Right cardiac atrium (tissue), 5 donors: ENCODE measurements at places on chromosomes 5 and 9. TPM values are rescaled to one million over a fixed set of nuclear protein-coding genes. Genes with fewer than 3 reads are reported as not detected.

GRCh38 chr5:673161-673830 is 19.9 kb downstream of the TPPP start:
- DNase-seq = peak; percentile 16

DNA sequence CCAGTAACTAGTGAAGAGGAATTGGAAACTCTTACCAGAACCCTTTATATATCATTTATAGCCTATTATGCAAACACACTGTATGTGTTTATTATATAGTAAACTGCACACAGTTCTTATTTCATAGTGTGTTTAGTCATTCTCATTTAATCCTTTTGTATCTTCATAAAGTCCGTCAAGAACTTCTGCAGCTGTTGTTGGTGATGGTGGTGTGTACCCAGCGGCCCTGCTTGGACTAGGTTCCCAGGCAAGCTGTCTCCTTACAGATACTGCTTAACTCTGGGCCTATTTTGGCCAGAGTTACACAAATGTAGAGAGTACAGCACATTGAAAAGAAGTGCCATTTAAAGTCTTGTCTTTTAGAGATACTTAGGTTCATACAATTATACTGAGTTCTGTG is 231.9 kb downstream of the NDUFS4 start:
- DNase-seq = no peak

DNA sequence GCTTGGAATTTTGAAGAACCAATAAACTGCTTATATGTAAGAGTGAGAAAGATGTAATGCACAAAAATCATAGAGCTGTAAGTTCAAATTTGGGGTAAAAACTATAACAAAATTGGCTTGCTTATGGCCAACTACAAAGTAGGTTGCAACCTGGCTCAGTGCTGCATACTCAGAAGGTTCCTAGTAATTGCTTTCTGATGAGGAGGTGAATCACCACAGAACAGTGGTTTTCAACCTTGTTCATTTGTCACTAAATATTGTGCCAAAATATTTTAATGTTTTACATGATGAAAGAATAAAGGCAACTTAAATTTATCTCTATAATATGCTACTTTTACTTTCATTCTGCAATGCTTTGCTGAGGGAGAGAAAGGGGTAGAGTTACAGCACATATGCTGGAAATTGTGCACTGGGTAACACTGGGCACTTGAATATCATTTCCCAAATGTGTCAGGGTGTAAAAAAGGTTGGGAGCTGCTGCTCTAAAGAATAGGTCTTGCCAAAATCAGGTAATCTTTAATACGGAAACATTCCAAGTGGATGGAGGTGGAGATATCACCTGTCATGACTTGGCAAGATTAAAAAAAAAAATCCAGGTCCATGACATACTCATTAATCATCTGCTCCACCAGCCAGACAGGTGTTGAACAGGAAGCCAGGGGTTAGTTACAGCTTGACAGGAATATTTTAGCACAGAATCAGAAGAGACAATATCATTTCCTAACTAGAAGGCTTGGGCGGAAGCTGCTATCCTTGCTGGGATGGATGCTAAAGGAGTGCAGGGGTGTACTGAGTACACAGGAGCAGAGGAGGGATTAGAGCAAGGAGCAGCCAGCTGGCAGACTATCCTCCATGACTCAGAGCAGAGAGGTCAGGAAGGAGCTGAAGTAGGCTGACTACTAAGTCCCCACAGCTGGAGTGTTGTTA is 34.6 kb upstream of the CCL21 start:
- peak; percentile 62 for DNase-seq

DNA sequence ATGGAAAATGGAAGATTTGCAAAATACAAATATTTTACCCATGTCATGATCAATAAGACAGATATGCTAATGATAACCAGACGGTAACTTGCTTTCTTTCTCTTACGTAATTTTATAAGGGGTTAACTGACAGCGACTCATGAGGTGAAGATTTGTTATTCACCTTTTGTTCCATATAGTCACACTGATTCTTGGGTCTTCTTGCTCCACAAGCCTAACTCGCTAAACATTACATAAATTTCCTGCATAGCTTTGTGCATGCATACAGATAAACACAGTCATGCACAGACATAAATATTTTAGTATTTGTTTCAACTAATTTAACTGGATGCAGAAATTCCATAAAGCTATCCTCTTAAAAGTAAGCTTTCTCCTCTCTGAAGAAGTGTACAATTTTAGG is 225.9 kb downstream of the VPS13A start:
- no peak for DNase-seq

DNA sequence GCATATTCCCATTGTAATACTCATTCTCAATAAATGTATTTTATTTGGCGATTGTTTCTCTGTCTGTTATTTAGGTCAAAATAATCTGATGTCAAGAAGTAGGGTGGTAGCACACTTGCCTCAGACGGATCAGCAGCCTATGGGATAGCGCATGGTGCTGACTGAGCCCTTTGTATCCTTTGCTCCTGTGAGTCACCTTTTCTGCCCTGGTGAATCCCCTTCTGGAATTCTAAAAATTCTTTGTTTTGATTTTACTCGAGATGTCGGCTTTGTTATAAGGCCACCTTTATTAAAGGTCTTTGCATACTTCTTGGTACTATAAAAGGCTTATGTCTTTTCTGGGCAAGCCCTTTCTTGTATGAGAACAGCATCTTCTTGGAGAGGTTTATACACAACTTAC is 1187.8 kb downstream of the CDH9 start:
- DNase-seq = no peak

GRCh38 chr5:135488727-135489465 is 36.7 kb upstream of the TIFAB start:
- DNase-seq = no peak

DNA sequence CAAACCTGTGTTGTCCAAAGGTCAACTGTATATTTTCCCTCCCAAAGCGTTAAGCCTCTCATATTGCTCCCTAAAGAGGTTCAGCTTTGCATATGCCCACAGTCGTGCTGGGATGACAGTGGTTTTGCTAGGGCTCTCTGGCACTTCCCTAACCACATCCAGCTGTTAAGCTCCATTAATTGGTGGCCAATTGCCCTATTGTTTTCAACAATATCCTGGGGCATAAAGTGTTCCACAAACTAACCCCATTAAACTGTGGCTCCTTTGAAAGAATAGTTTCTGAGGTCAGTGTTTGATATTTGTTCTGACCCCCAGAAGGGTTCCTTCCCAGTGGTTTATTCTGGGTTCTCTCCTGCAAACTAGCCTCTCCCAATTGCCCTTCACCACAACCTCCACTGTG is 194.5 kb downstream of the HSD17B3 start:
- DNase-seq = no peak

GRCh38 chr5:103475629-103476240 is 86.9 kb downstream of the NUDT12 start:
- DNase-seq = no peak

DNA sequence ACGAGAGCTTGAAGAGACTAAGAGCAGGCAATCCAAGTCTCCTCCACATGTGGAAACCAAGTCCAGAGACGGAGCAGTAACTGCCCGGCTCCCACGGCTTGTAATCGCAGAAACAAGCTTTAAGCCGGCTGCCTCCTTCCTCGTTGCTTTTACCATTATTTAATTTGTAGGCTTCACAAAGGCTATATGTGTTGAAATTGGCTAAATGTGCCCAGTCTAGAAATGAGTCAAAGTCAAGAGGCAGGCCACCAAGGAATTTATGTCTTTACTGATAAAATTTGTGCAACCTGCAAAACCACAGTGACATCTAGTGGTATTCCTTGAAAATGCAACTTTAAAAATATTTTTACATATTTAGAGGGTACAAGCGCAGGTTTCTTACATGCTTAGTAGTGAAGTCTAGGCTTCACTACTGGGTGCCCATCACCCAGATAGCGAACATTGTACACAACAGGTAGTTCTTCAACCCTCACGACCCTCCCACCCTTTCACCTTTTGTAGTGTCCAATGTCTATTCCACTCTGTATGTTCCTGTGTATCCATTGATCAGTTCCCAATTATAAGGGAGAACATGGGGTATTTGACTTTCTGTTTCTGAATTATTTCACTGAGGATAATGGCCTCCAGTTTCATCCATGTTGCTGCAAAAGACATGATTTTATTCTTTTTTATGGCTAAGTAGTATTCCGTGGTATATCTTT is 33.5 kb upstream of the EBF1 start:
- peak; percentile 37 for DNase-seq

DNA sequence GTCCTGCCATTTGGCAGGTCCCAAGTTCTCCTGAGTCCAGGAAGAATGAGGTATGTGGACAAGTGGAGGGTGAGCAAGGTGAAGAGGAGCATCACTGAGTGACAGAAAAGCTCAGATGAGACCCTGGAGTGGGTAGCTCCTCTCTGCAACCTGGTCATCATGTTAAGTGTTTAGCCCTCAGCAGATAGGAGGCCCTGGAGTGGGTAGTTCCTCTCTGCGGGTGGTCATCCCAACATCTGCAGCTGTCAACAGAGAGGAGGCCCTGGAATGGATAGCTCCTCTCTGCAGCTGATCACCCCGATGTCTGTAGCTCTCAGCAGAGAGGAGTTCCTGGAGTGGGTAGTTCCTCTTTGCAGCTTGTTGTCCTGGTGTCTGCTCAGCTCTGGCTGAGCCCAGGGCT is 48.4 kb downstream of the NDUFAF2 start:
- DNase-seq = no peak

GRCh38 chr5:172642051-172642409 is 967 bp downstream of the NEURL1B start:
- no peak for DNase-seq

GRCh38 chr5:65061974-65062353 is 293.2 kb downstream of the CWC27 start:
- no peak for DNase-seq

GRCh38 chr5:167861129-167861927 is 430.1 kb upstream of the WWC1 start:
- peak; percentile 42 for DNase-seq

- no peak for DNase-seq
These were observed 174.0 kb downstream of the NR3C1 start for GRCh38 chr5:143229426-143229895.

DNA sequence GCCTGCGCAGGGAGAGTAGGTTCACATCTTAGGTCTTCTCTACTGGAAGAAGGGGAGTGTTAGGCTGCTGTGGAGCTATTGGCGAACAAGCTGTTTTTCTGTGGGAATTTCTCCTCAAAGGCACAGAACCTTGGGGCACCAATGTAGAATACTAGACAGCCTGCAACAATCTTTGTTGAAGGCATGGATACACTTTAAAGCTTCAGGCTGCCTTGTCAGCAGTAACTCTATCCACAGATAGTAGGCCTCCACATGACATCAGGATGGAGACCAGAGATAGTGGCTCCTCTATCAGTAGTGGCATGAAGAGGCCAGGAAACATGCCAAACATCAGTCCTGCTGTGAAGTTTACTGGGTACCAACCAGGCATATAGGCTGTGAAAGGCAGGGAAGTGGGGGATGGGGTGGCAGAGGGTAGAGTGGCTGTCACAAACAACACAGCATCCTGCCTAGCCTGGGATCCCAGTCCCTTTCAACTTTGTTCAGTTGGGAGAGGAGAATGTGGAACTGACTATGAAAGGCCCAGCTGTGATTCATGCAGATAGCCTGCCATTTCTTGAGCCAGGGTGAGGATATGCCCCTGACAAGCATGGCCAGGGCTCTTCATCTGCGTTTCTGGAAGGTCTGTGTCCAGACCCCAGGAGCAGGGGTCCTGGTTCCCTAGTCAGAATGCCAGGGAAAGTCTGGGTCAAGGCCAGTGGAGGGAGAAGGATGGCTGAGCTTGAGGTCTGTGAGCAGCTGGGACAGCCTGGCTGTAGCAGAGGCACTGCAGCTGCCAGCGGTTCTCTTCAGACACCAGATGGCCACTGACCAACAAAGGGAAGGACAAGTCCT is 1.0 kb upstream of the HK3 start:
- DNase-seq = no peak

- DNase-seq = no peak
These were observed 88.2 kb downstream of the PALM2AKAP2 start for GRCh38 chr9:109868207-109868606.

- DNase-seq = no peak
These were observed 74.0 kb downstream of the MACROH2A1 start for GRCh38 chr5:135324897-135325650.

GRCh38 chr9:14223081-14223480 is 90.9 kb downstream of the NFIB start:
- DNase-seq = no peak

GRCh38 chr5:133685402-133686018 is 73.2 kb upstream of the FSTL4 start:
- no peak for DNase-seq

- peak; percentile 16 for DNase-seq
These were observed 92.0 kb downstream of the PHF2 start for GRCh38 chr9:93668261-93668871.

DNA sequence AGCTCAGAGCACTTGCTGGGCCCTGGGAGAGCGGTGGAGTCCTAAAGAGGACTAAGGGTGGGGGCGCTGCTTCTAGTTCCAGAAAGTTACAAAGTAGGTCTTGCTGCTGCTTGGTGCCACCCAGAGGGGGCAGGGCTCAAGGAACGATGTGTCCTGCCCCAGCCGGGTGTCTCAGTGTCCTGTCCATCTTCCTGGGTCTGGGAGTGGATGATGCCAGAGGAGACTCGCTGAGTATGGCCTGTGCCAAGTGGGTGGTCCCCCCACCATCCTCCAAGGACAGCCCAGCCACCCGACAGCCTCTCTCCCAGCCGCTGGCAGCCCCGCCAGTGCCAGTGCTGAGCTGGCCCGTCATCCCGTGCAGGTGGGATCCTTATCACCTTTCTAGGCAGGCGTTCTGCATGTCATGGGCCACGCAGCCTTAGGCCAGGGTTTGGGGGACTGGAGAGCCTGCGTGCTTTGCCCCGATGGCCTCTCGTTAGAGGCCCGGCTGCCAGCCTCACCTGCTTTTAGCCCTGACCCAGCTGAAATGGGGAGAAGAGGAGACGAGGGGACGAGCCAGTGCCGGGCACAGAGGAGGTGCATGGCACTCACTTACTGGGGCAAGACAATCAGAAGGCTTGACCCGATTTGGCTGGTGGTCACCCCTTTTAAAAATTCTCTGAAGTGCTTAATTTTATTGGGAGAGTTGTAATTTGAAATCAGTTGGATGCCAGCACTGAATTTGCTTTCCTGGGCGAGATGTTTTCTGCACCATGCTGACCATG is 5.6 kb downstream of the WNK2 start:
- DNase-seq = peak; percentile 55

Gene N4BP3
- total RNA-seq = 0.54 TPM

Gene ECSCR
- total RNA-seq = 21.3 TPM

Gene FAM120AOS
- total RNA-seq = 38.2 TPM

Gene PHYKPL
- total RNA-seq = 53.6 TPM

Gene GRXCR2
- 2.3 TPM for total RNA-seq

Gene GABRA6
- total RNA-seq = not detected

Gene PLPP7
- total RNA-seq = 126 TPM

Gene TPRN
- 5.4 TPM for total RNA-seq

Gene PFN3
- not detected for total RNA-seq
